ENCODE measurements at places on chromosomes 12 and 14.

- DNase-seq: no peak
Observed at GRCh38 chr14:77077040-77077439, 21.0 kb upstream of the CIPC start.

DNA sequence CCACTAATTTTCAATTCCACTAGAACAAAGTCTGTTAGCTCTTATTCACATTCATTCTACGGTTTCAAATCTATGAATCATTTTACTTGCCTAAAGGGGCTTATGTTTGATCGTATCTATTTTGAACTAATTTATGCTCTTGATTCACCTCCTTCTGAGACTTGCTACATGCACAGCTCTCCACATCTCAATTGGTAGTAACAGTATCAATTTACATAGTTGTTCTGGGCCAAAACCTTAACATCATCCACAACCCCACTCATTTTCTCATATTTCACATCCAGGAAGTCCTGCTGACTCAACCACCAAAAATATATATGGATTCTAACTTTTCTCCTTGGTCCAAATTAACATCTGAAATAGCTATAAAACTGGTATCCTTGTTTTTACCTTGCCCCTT lies 208.6 kb downstream of the RASSF9 start:
- no peak for DNase-seq

DNA sequence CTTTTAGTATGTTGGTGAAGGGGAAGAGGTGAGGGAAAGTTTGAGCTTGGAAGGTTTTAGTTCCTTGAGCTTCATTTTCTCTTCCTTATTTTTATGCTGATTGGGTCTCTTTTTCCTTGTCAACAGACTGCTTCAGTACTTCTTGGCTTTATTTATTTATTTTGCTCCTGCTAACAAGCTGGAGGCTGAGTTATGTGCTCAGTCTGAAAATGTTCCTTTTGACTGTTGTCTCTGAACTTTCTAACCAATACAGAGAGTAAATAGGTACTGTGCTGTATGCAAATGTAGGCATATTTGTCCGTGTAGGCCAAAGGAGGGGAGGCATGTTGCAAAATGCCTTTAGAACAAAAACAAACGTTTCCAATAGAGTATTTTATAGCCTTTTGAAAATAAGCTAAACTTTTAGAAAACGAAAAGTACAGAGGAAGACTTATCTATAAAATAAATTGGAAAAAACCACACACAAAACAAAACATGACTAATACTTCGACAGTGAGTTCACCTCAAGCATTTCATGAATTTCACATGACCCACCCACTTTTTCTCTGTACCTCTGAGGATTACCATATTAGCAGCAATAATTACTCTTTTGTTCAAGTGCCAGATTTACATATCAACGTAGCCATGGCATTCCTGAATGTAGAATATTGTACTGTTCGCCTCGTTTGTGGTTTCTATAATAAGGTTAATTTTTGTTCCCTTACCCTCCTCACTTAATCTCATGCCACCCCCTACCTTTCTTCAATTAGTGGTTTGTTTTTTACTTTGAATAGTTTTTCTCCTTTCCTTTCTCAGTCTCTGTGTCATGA lies 4.7 kb upstream of the CREBL2 start:
- no peak for DNase-seq

DNA sequence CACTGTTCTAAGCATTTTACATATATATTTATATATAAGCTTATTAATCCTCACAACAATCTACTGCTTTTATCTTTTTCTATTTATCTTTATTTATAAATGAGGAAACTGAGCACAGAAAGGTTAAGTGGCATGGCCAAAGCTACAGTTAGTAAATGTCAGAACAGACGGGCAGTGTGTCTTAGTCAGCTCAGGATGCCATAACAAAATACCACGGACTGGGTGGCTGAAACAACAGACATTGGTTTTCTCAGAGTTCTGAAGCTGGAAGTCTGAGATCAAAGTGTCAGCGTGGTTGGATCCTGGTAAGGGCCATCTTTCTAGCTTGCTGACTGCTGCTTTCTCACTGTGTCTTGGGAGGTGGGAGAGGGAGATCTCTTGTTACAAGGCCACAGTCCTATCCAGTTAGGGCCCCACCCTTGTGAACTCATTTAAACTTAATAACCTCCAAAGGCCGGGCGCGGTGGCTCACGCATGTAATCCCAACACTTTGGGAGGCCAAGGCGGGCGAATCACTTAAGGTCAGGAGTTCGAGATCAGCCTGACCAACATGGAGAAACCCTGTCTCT lies 19.8 kb downstream of the RPGRIP1 start:
- DNase-seq: no peak

- DNase-seq: no peak
Observed at GRCh38 chr12:85273381-85274314, 6.4 kb upstream of the ALX1 start.

GRCh38 chr12:18919871-18920511 lies 182.1 kb downstream of the CAPZA3 start:
- DNase-seq: no peak

DNA sequence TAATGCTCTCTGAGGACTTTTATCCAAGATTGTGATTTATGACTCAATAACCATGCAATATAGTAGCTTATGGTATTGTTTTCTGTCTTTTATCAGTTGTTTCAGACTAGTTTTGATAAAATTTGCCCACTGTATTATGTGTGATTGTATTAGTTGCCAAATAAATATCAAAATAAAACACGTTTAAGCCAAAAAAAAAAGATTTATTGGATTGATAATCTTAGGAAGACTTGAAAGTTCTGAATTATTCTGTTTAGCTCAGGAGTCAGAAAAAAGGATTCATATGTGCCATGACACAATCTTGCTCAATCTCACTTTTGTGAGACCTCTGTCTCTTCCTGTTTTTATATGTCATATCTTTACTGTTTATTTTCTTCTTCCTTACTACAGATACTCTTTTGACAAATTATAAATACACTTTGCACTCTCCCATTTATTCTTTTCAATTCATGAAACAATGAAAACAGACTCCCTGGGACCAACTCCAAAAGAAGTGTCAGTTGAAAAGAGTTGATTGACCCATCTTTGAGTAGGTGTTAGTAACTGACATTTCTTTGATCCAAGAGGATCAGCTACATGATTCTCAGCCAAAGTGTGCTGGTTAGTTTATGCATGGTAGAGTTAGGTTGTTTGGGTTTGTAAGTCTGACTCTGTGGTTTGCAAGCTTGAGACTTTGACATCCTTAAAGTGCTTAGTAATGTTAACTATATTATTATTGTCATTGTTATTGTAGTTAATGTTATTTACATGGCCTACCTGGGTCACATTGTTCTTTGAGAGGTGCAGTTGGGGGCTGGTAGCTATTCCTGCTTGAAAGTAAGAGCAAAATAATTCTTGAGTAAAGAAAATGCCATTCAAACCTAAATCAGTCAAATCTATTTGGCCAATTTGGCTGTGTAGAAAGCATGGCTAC lies 2.5 kb downstream of the OR6C76 start:
- DNase-seq: no peak

- no peak for DNase-seq
Observed at GRCh38 chr12:32400114-32400672, 835 bp downstream of the FGD4 start.

DNA sequence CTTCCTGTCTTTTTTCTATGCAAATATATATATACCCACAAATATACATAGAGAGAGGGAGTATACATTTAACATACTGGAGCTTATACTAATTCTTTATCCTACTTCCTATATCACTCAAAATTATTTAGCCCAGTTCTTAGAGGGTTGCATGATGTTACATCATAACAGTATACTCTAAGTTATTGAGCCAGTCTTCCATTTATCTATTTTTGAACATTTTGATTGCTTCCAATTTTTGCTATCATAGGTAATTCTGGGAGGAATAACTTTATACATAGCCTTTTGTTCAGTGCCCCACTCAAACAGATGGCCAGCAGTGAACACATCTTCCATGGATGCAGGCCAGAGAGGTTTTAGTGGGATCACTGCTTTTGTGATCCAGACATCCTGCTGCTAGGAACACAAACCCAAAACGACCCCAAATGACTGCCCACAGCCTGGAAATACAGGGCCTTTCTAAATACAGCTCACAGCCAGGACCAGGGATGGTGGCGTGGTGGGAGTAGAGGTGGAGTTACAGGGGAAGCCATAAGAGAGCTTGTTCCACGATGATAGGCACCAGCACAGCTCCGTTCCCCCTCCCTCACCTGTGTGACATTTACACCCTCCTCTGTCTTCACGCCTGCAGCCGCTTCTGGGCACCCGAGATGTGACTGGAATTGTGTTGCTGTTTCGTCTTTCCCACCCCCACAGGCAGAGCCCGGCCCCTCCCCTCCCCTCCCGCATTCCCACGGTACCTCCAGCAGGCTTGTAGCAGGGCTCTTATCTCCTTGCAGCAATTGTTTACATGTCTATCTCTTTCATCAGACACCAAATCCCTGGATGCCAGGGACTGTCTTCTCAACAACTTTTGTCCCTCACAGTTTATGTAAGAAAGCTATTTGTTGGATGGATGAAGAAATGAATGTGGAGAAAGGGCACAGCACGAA lies 30.7 kb upstream of the HDAC7 start:
- DNase-seq: no peak

GRCh38 chr14:104794099-104794498 lies 1.4 kb downstream of the AKT1 start:
- no peak for DNase-seq

DNA sequence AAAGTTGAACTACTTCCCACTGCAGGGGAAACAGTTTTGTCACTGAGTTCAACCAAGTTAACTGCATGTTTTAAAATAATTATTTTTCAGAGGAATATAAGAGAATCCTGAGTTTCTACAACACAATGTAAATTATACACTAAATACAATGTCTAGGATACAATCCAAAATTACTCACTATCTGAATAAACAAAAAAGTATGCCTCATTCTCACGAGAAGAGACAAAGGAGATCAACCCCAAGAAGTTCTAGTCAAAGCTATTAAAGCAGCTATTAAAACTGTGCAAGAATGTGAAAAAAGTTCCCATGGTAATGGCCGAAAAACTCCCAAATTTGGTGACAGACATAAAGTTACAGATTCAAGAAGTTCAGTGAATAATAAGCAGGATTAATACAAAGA lies 8.8 kb upstream of the KCNK13 start:
- no peak for DNase-seq
